AML-193 (cell line): ENCODE measurements at places on chromosomes 12 and 14.

GRCh38 chr14:67940486-67941455, 121.2 kb downstream of the RAD51B start:
- DNase-seq, result no peak

DNA sequence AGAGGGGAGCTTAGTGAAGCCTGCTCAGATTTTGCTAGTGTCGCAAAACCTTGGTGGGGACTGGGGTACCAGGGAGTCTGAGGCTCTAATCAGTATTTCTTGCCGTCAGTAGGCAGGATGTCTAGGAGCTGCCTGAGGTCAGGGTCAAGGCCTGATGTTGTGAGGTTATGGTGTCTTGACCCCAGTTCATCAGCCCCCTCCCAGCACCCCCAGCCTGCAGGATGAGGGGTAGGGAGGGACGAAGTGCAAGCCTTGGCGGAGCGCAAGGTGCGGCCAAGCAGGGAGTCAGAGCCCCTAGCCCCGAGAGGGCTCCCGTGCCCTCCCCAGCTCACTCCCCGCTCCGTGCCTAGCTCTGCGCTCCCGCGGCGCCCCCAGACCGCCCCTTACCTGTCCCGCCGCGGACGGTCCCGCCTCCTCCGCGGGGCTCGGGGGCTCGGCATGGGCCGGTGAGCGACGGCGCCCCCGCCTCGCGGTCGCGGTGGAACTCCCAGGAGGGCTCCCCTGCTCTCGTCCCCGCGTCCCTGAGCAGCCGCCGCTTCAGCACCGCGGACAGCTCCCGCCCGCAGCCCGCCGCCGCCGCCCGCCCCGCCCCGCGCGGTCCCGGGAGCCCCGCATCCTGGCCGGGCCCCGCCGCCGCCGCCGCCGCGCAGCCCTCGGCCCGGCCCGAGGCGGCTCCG, 347 bp downstream of the SYNDIG1L start:
- DNase-seq, result no peak

GRCh38 chr12:110023059-110023980, 24.1 kb downstream of the ANKRD13A start:
- no peak for DNase-seq

GRCh38 chr14:69153152-69153872, 393 bp upstream of the DCAF5 start:
- DNase-seq, result peak; percentile 85

DNA sequence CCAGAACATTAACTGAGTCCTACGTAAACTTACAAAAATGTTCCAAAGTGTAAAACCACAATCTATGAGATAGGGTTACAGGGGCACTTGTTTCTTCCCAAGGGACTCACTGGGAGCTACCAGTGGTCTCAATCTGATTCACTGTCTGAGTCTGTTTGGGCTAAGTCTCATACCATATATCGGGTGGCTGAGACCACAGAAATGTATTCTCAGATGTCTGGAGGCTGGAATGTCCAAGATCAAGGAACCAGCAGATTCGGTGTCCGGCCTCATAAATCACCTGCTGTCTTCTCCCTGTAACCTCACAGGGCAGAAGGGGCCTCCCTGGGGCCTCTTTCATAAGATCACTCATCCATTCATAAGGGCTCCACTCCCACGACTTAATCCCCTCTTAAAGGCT, 616.3 kb upstream of the TMEM132C start:
- no peak for DNase-seq

DNA sequence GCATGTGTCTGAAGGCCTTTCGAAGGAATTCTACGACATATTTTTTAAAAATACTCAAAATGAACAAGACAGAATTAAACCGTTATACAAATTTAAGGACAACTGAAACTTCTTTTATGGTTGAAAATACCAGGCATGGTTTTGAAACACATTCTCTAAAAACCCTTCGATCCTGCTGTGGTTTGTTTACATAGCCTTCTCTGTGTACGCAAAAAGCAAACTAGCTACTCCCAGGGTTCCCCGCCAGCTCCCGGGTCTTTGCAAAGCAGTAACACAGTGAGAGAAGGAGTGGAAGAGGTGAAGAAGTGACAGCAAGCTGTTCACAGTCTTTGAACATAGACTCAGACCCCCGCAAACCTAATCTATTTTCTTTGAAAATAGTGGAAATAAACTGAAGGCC, 2.2 kb upstream of the TC2N start:
- DNase-seq, result no peak

DNA sequence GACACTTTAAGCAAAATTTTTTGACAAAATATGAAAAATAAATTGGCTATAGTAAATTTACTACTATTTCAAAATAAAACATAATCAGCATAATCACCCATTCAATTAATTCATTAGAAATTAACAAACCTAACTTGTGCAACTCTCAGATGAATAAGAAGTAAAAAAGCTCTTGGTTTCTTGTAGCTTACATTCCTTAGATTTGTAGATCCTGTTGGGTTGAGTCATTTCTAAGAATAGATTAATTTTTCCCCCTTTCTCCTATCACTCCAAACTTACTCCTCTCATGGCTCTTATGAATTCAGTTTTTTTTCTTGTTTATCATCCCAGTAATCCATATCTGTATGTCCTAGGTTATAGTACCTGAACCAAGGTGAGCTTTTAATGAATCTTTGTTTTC, 230.9 kb upstream of the LRIG3 start:
- DNase-seq, result no peak

DNA sequence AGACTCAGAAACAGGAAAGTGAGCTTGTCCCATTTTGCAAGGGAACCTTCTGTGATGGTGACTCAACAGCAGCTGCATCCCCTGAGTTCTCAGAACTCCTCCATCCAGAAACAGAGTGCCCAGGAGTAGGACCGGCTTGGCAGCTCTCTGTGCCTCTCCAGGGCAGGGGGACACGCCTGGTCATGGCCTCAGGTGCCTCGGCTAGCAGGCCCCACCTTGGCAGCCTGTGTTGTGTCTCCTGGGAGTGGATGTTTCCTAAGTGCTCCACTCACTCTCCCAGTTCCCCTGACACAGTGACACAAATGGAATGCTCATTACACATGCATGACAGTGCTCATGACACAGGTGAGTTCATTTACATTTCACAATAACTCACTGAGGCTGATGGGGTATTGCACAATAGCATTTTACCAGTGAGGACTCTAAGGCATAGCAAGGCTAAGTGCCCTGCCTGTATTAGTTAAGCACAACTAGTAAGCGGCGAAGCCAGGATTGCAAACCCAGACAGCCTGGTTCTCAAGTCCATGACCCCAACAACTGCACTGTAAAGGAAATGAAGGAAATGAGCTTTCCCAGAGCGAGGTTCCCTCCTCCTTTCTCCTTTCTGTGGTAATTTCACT, 47.4 kb downstream of the CALM1 start:
- DNase-seq, result no peak

GRCh38 chr12:98402091-98402490, 113.3 kb upstream of the TMPO start:
- no peak for DNase-seq

- DNase-seq, result no peak
Observed at GRCh38 chr12:16588812-16589211, 17.1 kb downstream of the LMO3 start.

GRCh38 chr12:60752589-60752988, 1156.8 kb downstream of the SLC16A7 start:
- peak; percentile 14 for DNase-seq

- DNase-seq, result no peak
Observed at GRCh38 chr12:5577741-5578140, 145.8 kb downstream of the NTF3 start.

GRCh38 chr12:128970110-128970509, 116.8 kb downstream of the GLT1D1 start:
- no peak for DNase-seq

DNA sequence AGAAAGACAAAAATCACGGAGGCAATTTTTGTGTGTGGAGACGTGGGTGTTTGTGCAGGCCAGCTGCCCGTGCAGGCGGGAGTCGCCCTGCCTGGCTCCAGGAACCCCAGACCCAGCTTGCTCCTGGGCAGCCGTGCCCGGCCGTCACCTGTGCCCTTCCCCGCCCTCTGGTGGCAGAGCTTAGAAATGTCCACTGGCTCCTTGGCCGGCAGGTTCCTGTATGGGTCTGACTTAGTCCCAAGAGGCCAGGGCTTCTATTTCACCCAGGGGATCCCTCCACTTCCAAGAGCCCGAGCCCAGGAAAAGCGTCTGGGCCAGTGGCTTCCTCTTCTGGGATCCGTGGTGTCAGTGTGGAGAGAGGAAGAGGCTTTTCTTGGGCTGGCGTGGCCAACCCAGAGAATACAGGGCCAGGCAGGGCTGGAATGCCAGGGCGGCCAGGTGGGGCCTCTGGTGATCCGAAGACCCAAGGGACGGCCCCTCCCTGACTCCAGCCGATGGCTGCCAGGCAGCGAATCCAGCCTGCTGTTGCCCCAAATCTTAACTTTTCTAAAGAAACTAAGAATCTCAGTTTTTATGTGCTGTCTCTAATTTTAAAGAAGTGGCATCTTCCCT, 120.9 kb downstream of the TMEM132C start:
- DNase-seq, result peak; percentile 0

GRCh38 chr14:92253381-92253894, 69.5 kb upstream of the SLC24A4 start:
- DNase-seq, result no peak

GRCh38 chr14:20116748-20117147, 6.2 kb downstream of the OR4K17 start:
- DNase-seq, result no peak

DNA sequence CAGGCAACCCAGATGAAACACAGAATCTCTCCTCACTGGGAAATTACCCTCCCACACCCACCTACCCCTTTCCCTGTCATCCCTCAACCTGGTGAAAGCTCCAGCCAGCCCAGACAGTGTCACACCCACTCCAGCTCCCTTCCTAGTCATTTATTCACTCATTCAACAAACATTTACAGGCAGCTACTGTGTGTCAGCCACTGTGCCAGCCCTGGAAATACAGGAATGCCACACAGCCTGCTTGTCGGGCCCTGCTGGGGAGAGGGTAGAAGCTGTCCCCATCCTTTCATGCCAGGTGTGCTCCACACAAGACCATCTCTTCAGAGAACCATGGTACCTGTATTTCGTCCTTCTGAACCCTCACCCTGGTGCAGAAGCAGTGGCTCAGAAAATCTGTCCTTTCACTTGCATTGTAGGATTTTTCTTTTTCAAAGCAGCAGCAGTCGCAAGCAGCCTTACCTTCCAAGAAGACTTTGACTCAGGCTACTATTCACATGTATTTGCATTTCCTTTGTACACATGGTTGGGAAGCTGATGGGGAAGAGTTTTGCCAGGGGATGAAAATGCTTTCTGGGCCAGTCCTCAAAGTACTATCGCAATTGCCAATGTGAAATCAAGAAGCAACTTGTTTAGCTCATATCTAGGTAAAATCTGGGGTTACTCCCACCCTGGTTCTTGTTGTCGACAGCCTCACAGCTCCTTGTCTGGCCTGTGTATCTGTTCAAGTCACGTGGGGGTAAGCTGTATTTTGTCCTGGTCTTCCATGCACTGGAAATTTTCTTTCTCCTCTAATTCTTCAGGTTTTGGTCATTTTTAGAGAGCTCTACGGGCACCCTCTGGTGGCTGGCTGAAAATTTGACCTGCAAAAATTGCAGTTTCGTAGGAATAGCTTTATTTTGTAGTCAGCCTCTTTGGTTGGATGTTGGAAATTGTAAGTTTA, 147.4 kb upstream of the EGLN3 start:
- no peak for DNase-seq

DNA sequence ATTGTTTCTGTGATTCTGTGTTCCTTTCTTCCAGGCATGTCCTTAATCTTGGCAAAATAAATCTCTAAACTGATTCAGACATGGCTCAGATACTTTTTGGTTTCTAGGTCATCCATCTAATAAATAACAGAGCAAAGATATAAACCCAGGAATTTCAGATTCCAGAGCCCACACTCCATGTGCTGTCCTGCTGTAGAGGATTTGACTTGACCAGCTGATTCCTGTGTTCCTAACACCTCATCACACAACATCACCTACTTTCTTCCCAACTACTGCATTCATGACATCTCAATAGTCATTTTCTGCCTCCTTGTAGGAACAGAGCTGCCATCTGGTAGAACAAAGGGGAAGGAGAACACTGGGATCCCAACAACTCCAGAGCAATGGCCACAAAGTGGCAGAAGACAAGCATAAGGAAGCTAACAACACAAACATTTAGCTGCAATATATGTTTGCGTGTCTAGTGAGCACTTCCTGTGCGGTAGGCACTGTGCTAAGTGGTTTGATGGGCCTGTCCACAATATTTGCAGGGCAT, 91.9 kb upstream of the OVCH1 start:
- DNase-seq, result no peak

GRCh38 chr12:71085575-71085974, 72.2 kb downstream of the TSPAN8 start:
- DNase-seq, result no peak

DNA sequence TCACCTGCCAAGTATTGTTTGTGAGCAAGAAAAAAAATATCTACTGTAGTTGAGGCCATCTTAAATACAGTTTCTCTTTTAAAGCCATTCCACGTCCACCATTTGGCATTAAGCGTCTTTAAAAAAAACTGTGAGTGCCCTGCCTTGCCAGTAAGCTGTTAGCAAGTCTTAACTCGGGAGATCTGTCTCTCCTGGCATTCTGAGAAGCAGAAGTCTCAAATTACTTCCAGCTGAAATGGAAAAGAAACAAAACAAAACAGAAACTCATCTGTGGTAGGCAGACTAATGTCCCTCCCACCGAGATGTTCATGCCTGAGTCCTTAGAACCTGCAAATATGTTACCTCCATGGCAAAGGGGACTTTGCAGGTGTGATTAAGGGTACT, 126.2 kb downstream of the CRADD start:
- DNase-seq, result no peak

GRCh38 chr12:52614381-52615207, 3.8 kb downstream of the KRT73 start:
- DNase-seq, result no peak

- DNase-seq, result no peak
Observed at GRCh38 chr14:68506021-68506644, 286.7 kb downstream of the ZFP36L1 start.

GRCh38 chr14:80491131-80491530, 279.8 kb upstream of the DIO2 start:
- DNase-seq, result no peak

- DNase-seq, result no peak
Observed at GRCh38 chr12:70643939-70644338, 6.7 kb upstream of the PTPRB start.

- DNase-seq, result no peak
Observed at GRCh38 chr12:107510211-107510610, 175.4 kb upstream of the PWP1 start.

DNA sequence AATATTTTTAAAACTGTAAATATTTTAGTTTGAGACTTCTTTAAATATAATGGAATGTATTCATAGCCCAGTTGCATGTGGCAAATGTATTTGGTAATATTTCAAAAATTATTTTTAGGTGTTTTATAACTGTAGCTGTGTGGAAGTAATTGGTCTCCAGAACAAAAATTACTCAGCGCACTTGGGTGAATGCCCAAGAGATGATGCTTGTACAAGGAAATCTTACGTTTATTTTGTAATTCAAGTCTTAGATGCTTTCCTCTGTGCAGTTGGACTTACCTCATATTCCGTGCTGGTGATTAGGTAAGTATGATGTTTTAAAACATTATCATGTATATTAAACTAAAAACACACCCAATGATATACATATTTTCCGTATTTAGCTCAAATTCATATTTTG, 76.7 kb upstream of the SLCO1B1 start:
- no peak for DNase-seq
